ENCODE measurements at places on chromosomes 3 and 15.

DNA sequence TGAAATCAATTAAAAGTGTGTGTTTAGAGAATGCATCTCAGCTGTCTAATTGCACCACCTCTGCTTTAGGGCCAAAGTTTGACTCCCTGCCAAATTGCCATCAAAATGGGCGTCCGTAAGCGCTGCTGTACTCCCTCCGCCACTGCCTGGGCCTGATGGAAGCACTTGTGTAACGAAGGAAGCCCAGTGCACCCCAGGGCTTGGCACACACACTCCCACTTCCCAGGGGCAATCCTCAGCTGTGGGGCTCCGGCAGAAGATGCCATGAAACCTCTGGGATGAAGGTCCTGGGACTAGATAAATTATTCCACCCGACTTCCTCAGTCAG lies 137.8 kb downstream of the RORA start:
- no peak for DNase-seq

- DNase-seq: no peak
These were observed 200.4 kb downstream of the ADAMTSL3 start for GRCh38 chr15:83854321-83854720.

- DNase-seq: no peak
These were observed 92.8 kb upstream of the SEMA6D start for GRCh38 chr15:47624503-47624902.

- no peak for DNase-seq
These were observed 1031.1 kb downstream of the NTRK3 start for GRCh38 chr15:87225436-87225835.

DNA sequence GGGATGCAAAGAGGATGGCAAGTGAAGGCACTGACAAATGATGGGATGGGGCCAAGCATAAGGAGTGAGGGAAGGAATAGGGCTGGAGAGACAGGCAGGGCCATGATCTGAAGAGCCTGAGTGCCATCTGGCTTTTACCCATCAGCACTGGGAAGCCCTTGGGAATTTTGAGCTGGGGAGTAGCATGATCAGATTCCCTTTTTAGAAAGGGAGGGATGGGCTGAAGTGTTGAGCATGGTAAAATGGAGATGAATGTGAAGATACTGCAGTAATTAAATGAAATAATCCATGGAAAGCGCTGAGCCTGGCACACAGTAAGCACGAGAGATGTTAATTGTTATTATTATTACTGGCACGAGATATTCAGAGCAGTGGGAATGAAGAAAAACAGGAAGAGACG lies 9.9 kb downstream of the RBP1 start:
- no peak for DNase-seq

- no peak for DNase-seq
These were observed 78.6 kb upstream of the PFN2 start for GRCh38 chr3:150049317-150049716.

DNA sequence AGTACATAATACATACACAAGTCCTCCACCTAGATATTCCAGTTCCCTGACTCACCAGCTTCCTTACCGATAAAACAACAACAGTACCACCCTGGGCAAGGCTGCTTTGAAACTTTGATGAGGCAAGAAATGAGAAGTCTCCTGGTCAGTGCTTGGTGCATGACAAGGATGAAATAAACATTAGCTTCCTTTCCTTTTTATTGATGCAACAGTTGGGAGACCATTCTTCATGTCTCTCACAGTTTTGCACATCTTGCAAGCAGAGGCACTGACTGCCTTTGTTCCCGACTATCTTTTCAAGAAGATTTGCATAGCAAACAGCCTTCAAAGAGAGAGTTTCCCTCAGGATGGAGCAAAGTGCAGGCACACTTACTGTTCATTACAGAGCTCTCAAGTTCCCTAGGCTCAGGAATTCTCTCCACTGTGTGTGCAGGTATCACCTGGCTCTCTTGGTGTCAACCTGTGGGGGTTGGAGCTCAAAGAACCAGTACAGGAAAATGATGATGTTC lies 65.2 kb downstream of the MYLK start:
- no peak for DNase-seq
